Fibroblast of skin of right biceps (primary cell): ENCODE measurements at places on chromosomes 11 and 22.

DNA sequence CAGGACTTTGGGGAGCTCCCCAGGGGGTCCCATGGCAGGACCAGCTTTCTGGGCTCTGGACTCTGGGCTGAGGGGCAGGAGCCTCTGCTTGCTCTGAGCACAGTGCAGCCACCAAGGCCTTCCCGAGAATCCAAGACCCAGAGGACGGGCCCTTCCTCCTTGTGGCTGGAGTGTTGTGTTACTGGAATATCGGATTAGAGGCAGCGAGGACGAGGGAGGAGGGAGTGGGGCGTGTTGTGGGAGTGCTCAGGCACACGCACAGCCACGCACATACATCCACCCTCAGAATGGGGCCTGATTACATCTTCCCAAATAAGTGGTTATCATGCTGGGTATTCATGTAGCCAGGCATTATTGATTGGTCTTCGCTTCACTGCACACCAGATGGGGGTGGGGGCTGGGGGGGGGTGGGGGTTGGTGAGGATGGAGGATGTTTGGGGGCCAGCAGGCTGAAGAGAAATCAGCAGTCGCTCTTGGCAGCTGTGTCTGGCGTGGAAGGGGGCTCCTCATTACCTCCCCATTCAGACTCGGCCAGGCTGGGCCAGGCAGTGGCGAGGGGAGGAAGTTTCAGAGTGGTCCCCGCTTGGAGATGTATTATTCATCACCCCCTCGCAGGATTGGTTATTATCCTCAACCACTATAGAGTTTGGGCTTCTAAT is 120.9 kb downstream of the ST3GAL4 start:
- no peak for DNase-seq

DNA sequence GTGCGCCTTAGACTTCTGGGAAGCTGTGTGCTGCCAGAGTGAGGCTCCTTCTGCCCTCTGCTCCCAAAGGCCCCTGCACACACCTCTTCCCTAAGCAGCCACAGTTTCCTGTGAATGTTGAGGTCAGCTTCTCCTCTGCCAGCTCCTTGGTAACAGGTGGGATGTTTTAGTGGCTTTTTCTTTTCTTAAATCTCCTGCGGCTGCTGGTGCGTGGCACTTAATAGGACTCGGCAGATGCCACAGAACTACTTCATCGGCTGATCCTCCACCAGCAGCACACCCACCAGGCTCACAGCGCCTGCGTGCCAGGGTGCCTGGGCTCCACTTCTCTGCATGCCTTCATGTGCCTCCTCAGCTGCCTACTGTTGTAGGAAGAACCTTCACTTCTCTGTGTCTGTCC is 87.8 kb downstream of the RCN1 start:
- no peak for DNase-seq

GRCh38 chr11:70549386-70549785 is 151.1 kb downstream of the CTTN start:
- no peak for DNase-seq

DNA sequence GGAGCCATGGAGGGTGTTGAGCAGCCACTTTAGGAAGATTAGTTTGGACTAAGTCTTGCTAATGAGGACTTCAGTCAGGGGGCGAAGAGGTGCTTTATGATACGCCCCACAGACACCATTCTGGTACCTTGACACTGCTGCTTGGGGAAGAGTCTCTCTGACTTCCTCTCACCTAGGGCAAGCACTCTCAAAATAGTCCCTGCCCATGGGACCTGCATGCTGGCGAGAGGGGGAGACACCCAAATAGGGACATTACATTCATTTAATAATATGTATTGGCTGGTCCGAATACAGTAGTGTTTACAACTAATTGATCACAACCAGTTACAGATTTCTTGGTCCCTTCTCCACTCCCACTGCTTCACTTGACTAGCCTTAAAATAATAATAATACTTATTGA is 4.4 kb upstream of the CATSPERZ start:
- no peak for DNase-seq

GRCh38 chr11:19602406-19602805 is 110.2 kb upstream of the NAV2 start:
- no peak for DNase-seq

DNA sequence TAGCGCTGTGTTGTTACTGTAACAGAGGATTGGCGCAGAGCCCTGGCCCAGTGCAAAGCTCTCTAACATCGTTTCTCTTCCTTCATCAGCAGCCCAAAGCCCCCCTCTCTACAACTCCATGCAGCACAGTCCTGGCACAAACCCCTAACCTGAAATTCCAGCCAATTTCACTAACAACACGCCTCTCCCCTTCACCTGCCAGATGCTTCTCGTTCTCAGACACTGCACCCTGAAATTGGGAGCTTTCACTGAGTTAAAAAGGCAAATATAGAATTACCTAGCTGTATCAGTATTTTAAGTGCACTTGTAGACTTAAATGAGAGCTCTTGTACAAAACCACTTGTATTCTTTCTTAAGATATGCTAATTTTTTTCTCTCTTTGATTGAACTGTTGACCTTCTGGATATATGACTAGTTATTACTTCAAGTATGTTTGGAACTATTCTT is 16.3 kb downstream of the GRAP2 start:
- no peak for DNase-seq

DNA sequence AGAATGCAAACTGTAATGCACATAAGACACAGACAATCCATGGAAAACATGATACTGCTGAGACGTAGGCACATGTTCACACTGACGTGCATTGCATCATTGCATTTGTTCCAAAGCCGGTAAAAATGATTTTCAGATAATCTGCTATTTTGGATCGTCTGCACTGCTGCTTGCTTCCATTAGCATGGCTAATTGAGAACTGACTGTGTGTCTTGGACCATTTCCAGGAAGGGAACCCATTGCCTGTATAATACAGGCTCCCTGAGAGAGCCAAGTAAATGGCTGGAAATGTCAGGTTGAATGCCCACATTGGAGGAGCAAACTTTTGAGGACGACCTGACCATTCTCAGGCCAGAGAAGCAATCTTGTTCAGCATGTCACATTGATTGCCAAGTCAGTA is 304.8 kb downstream of the ST3GAL4 start:
- DNase-seq = no peak

GRCh38 chr11:75283391-75283931 is 42.9 kb downstream of the TPBGL start:
- DNase-seq = no peak

DNA sequence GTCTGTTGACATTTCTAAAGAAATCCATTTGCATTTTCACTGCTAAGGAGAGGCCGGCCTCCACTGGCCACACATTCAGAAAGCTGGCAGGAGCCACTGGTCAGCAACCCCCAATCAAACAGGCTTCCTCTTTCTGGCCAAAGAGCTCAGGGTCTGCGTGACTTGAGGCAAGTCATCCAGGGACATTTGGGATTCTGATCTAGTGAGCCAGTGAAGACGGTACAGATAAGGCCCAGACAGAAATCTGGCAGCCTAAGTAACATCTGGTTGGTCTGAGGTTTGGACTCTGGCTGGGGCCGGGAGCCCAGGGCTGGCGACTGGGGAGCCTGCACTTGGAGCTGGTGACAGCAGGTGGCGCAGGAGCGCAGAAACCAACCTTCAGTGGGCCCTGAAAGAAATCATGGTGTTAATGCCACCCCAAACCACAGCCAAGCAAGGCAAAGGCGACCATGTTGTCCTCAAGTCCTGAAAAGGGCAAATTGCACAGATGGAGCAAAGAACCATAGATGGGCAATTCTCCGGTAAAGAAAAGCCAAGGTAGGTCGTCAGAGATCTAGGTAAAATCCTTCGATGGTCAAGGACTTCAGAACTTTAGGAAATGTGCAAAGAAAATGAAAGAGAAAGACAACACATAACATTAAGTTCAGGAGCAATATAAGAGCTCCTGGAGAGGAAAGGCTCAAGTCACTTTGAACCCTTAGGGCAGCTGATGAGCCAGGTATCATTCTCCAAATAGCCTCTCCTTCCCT is 99.4 kb upstream of the BLID start:
- DNase-seq = peak; percentile 89

DNA sequence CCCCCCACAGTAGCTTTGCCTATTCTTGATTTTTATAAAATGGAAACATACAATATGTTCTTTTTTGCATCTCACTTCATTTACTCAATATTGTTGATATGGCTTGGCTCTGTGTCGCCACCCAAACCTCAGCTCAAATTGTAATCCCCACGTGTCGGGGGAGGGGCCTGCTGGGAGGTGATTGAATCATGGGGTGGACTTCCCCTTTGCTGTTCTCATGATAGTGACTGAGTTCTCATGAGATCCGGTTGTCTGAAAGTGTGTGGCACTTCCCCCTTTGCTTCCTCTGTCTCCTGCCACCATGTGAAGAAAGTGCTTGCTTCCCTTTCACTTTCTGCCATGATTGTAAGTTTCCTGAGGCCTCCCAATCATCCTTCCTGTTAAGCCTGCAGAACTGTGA is 431.3 kb downstream of the MN1 start:
- peak; percentile 15 for DNase-seq

DNA sequence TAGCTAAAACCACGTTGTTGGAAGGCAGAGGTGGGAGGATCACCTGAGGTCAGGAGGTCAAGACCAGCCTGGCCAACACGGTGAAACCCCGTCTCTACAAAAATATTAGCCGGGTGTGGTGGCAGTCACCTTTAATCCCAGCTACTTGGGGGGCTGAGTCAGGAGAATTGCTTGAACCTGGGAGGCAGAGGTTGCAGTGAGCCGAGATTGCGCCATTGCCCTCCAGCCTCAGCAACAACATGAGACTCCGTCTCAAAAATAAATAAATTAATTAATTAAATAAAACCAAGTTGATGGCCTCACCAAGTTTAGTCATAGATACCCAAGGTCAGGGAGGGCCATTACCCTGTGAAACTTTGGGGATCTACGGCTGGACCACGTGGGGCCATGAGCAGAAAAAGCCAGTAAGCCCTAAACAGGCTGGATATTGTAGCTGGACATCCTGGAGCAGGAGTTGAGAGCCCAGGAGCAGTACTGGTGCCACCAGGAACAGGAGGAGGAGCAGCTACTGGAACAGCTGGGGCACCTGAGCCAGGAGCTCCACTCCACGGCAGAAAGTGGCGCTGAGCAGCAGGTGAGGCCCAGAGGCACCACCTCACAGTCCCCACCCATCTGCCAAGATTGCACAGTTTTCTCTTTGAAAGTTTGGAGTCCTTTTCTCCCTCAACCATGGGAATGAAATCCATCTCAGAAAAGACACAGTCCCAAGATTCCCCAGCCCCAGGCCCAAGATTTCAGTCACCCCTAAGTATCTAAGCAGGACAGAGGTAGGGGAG is 50.5 kb downstream of the BTG4 start:
- no peak for DNase-seq

GRCh38 chr11:91231226-91231625 is 993.4 kb upstream of the FAT3 start:
- peak; percentile 60 for DNase-seq

DNA sequence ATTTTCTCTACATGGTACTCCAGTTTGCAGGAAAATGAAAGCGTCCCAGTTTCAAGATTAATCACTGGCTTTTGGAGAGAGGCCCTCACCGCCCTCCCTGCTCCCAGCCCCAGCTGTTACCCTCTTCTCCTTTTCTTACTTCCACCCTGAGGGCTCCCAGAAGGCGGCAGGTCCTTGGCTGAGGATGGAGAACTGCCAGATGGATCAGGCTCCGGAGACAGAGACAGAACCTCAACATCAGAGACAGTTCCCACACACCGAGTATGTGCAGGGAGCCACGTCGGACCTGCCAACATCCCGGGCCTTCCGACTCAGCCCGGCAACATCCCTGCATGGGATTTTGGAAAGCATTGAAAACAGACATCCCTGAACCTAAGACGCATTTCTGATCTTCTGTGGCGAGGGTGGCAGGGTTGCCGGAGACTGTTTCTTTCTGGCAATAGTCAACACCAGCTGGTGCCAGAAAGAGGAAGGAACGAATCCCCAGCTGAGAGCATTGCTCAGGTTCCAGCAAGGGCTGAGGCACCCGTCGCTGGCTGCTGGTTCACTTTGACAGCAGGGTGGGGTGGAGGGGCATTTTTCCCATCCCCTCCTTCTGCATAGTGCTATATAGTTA is 467.1 kb downstream of the MIAT start:
- DNase-seq = no peak

DNA sequence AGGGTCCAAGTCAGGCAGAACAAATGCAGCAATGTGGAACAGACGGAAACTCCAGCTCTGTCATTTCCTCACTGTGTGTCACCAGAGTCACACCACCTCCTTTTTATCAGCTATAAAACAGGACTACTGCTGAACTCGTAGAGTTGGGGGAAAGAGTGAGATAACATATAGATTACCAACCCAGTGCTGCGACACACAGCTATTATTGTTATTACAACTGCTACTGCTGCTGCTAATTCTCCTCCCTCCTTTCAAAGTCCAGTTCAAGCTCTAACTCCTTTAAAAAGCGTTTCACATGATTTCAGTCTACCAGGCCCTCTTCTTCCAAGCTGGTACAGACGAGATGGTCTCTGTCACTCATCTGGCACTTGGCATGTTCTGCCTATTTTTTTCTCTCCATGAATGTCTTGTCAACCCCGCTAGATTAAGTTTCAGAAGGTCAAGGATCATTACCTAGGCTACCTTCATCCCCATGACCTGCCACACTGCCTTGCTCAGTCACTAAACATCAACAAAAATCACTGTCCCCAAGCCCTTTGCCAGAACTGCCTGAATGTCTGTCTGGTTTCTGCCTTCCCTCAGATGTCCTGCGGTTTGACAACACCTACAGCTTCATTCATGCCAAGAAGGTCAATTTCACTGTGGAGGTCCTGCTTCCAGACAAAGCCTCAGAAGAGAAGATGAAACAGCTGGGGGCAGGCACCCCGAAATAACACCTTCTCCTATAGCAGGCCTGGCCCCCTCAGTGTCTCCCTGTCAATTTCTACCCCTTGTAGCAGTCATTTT is 3.7 kb upstream of the MTFP1 start:
- DNase-seq = no peak

GRCh38 chr11:76669901-76670484 is 554 bp downstream of the LRRC32 start:
- peak; percentile 93 for DNase-seq

- DNase-seq = no peak
Observed at GRCh38 chr11:937841-938261, 12.2 kb downstream of the AP2A2 start.

DNA sequence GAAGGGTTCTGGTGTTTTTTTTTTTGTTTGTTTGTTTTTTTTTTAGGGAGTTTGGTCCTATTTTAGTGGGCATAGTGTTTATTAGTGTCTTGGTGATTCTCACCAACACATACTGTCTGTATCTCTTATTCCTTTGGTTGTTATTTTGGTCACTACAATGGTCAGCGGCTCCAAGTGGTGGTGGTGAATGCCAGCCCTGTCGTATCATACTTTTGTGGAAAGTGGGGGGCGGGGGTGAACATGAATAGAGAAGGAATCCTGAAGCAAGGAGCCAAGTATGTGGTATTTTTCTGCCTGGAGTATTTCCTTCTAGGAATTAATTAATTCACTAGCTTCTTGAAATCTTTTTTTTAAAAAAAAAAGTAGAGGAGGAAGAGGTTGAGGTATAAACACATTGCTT is 79.6 kb downstream of the GRK3 start:
- peak; percentile 36 for DNase-seq

DNA sequence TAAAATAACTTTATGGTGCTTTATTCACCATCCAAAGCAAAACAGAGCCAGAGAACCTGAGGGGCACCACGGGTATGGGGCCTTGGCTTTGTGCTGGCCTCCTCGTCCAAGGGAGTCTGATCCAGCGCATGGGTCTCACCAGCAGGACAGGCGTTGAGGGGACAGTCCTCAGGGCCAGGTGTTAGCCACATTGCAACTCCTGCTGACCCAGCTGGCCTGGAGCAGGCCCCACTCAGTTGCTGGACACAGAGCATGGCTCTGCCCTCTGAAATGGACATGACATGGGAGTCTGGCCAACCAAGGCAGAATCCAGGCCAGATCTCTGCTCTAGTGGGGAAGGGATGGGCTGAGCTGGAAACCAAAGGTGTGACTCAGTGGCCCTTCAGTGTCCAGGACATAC is 116.2 kb downstream of the RRAS2 start:
- no peak for DNase-seq
